NCI-H1436 (cell line): ENCODE measurements at places on chromosomes 16 and 17.

DNA sequence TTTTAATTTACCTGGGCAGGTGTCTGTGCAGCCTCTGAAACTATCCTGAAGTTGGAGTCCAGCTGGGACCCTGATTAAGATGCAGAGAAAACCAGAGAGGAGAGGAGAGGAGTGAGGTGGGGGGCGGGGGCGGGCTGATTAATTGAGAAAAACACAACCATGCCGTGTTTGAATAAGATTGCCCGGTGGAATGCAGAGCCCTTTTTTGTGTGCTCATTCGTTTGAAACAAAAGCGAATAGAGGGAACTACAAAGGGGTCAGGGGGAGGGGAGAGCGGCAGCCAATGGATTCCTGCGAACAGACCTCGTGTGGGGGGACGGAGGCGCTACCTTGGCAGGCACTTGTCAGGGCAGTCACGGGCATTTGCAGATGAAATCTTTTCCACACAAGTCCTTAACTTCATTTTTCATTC, 355.8 kb downstream of the SOX9 start:
- no peak for DNase-seq

- DNase-seq: no peak
Observed at GRCh38 chr16:8924214-8924613, 39.5 kb downstream of the USP7 start.

- DNase-seq: no peak
Observed at GRCh38 chr16:89641458-89642119, 15.9 kb downstream of the CHMP1A start.

DNA sequence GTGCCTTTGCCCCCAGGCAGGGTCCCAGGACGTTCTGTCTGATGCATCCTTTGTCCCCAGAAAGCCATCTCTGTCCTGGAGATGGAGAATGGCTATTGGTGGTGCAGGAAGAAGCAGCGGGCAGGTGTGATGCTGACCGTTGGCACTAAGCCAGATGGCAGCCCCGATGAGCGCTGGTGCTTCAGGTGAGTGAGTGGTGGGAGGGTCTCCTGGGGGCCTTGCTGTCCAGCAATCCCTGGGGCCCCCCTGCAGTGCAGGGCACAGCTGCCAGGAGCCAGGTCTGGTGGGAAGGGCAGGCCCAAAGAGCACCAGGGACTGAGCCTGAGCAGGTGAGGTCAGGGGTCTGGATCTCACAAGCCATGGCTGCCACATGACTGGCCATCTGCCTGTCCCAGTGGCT, 18.1 kb downstream of the TRPV2 start:
- DNase-seq: no peak

GRCh38 chr17:41434005-41434404, 6.8 kb downstream of the KRT38 start:
- no peak for DNase-seq

GRCh38 chr17:46124695-46125592, 68.3 kb downstream of the KANSL1 start:
- DNase-seq: no peak

DNA sequence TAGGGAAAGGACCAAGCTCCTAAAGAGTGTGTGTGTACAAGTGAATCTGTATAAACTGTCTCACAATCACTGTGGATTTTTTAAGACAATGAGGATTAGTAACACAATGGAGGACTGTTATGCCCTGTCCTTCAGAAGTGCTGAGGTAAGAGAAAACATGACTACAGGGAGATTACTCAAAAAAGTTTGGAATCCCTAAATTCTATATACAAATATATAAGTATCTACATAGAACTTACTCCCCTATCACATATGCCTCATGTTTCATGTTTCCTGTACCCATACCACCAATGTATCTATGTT, 81.9 kb downstream of the STH start:
- no peak for DNase-seq

- DNase-seq: no peak
Observed at GRCh38 chr17:55959756-55960155, 193.5 kb upstream of the ANKFN1 start.

DNA sequence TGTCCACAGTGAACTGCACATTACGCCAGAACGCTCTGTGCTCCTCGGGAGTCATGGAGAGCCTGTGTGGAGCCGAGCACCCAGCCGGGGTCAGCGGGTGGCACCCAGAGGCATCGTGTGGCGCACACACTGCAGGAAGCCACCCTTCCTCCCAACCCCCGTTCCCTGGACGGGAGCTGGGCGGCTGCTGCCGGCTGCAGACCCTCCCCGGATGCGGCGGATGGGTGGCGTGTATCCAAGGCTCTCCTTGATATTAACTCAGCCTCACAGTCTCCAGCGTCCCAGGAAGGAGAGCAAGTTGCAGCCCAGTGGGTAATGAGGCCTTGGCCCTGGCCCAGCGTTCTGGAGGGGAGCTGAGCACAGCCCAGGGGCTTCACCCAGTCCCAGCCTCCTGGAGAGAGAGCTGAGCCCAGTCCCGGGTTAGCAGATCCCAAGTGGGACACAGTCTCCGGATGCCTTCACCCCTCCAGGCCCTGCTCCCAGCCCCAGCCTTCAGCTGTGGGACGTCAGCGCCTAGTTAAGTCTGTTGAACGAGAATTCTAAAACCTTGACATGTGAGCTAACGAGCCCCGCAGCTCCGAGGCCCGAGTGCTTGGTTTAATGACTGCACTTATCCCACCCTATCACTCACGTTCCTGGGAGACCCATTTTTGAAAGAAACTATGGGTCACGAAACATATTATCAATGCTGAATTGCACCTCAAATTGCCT, 86.6 kb downstream of the TBC1D16 start:
- no peak for DNase-seq

- no peak for DNase-seq
Observed at GRCh38 chr16:80277182-80277581, 263.6 kb upstream of the DYNLRB2 start.

DNA sequence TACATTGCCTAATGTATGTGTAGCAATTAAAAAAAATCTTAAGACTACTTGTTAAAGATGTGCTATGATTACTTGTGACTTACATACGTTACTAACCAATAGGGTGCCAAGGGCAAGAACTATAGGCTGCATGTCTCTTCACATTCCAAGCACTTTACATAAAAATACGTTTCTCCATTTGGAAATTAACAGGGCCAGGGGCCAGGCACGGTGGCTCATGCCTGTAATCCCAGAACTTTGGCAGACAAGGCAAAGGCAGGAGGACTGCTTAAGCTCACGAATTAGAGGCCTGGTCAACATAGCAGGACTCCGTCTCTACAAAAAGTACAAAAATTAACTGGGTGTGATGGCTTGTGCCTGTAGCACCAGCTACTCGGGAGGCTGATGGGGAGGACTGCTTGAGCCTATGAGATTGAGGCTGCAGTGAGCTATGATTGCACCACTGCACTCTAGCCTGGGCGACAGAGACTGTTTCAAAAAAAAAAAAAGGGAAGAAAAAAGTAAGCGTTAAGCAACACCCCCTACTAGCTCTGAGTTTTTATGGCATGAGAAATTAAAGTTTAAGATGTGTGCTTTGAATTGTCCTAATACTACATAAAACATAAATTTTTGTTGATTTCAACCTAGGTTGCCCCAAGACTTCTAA, 12.3 kb downstream of the PSMD12 start:
- no peak for DNase-seq

GRCh38 chr16:27314161-27314723, 468 bp downstream of the IL4R start:
- no peak for DNase-seq

DNA sequence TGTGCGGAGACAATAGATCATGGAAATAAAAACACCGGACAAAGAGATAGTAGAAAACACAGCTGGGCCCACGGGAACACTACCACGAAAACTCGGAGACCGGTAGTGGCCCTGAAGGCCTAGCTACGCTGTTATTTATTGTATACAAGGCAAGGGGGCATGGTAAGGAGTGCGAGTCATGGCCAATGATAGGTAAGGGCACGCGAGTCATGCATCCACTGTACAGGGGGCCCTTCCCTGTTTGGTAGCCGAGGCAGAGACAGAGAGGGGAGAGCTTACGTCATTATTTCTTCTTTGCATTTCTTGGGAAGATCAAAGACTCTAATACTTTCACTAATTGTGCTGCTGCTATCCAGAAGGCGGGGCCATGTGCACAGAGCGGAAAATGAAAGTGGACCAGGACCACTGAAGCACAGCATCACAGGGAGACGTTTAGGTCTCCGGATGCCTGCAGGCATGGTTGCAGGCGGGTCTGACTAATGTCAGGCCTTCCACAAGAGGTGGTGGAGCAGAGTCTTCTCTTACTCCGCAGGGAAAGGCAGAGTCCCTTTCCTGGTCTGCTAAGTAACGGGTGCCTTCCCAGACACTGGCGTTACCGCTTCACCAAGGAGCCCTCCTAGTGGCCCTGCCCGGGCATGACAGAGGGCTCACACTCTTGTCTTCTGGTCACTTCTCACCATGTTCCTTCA, 74.4 kb upstream of the ARL4D start:
- no peak for DNase-seq

DNA sequence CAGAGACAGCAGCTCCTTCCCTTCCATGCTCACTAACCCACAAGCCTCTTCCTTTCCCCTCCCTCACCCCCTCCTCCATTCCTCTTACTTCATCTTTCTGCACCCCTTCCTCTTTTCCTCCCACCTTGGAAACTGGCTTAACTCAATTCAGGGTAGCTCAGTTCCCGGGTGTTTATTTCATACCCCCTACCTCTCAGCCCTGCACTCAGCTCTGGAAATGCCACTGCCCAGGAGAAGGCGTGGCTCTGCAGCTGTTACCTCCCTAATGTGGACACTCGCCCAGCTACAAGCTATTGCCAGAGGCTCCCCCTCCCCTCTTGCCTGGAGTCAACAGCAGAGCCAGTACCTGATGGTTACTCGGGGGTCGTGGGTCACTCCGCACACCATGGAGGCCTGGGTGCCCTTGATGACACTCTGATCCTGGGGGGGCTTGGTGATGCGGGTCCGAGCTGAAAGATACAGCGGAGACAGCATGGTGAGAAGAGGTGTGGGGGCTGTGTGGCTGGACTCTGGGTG, 118.4 kb upstream of the CDC42EP4 start:
- DNase-seq: no peak

DNA sequence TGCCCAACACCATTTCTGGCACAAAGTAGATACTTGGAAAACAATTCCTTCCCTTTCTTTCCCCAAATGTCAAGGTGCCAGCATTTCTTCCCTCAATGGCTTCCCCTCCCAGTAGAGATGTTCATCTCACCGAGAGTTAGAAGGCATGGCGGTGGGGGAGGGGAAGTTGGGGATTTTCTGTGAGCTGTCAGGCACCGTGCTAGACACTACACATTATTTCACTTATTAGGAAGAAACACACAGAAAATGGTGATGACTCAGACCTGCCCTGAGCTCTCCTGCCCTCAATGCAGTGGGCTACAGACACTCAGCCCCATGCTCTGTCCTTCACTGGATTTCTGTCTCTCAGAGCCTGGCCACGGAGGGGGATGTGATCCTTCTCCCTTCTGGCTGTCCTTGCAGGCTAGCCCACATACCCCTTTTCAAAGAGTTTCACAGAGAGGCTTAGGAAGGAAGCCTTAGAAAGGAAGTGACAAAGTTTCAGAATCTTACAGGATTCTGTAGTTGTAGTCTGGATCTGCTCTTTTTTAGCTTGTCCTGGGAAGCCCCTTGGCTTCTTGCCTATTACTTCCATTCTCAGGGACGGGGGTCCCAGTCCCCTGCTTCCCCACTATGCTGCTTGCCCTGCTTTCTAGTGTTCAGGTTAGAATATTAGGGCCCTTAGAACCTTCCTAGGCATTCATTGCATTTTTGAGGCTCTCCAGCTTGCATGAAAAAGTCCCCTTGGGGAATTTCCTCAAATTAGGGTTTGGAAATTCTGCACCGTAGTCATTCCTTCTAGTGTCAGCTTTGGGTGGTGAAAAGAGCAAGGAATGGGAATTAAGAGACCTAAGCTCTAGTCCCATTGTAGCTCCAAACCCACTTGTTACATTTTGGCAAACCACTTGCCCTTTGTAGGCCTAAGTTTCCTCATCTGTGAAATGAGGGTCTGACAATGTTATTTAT, 12.2 kb upstream of the CCL5 start:
- DNase-seq: no peak

DNA sequence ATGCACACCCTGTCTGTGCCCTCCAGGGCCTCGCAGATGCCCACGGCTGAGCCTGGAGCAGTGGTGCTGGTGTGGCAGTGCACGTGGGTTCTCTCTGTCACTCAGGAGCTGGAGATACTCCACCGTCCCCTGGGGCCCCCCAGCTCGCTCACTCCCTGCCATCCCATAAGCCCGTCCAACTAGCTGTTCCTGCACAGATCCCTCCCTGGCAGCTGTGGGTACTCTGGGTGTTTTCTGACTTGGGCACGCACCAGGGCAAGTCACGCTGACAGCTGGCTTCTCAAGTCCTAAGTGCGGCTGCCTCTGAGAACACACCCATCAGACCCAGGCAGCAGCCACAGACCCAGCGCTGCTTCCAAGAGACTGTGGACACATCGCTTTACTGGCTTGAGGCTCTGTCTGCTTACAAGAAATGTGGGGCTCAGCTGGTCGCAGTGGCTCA, 25.4 kb upstream of the ITGB4 start:
- DNase-seq: no peak

GRCh38 chr17:2803971-2804370, 7.7 kb downstream of the RAP1GAP2 start:
- DNase-seq: no peak
